ENCODE measurements at places on chromosomes 7 and 10.

DNA sequence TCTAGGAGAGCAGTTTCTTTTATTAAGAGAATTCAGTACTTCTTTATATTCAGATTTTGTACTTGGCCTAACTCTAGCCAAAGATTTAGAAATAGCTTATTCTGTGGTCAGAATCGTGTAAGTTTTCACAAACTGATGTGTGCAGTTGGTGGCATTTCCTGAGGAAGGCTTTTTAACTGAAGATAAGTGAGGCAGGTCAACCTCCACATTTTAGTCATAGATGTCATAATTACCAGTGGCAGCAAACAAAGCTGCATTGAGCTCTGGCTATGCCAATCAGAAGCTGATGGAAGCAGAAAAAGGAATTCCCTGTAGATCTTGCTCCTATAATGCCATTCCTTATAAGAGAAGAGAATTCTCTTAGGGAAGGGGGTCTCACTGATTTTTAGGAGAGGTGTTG, 141.3 kb upstream of the SP8 start:
- DNase-seq = no peak

GRCh38 chr7:35716038-35716803, 21.3 kb upstream of the HERPUD2 start:
- DNase-seq = no peak

GRCh38 chr10:109976681-109977080, 31.1 kb upstream of the ADD3 start:
- DNase-seq = no peak

GRCh38 chr10:101287183-101287996, 58.1 kb upstream of the LBX1 start:
- DNase-seq = no peak

DNA sequence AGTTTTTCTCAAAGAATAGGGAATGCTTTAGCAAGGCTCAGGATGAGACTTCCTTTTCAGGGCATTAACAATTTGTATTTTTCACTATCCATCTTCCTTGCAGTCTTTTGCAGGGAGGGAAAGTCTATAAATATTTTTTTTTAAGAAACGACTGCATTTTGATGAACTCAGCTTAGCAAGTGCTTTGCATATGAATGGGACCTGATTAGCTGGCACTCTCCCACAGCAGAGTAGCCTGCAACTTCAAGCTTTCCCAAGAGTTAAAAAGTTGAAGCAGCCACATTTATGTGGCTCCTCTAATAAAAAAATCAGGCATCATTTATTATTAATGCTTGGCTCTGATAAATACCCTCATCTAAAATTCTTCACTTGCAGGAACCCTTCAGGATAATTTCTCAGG, 134.0 kb downstream of the GRID1 start:
- no peak for DNase-seq

DNA sequence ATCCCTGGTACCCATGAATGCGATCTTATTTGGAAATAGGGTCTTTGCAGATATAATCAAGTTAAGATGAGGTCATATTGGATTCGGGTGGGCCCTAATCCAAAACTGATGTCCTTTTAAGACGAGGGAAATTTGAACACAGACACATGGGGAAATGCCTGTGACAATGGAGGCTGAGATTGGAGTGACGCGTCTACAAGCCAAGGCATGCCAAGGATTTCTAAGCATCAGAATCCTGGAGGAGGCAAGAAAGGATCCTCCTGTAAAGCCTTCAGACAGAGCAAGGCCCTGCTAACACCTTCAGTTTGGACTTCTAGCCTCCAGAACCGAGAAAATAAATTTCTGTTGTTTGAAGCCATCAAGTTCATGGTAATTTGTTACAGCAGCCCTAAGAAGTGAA, 18.5 kb downstream of the PARP12 start:
- no peak for DNase-seq

DNA sequence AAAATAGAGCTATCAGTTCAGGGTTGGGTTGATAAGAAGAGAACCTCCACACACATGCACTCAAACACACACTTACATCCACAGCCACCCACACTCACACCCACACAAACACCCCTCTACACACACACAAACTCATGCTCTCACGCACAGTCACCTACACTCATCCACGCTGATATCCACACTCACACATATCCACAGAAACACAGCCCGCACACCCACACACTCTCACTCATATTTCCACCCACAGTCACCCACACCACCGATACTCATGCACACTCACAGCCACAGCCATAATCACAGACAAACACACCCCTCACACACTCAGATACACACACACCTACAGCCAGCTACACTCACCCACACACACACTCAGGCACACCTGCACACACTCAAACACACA, 333.0 kb upstream of the TPK1 start:
- no peak for DNase-seq

GRCh38 chr7:134058980-134059379, 68.2 kb upstream of the LRGUK start:
- DNase-seq = peak; percentile 71

- peak; percentile 80 for DNase-seq
These were observed 64.3 kb downstream of the HOXA1 start for GRCh38 chr7:27031289-27032172.

- no peak for DNase-seq
These were observed 200.5 kb upstream of the POT1 start for GRCh38 chr7:125130173-125130572.

- no peak for DNase-seq
These were observed 292.9 kb downstream of the DPP6 start for GRCh38 chr7:154345093-154345492.

DNA sequence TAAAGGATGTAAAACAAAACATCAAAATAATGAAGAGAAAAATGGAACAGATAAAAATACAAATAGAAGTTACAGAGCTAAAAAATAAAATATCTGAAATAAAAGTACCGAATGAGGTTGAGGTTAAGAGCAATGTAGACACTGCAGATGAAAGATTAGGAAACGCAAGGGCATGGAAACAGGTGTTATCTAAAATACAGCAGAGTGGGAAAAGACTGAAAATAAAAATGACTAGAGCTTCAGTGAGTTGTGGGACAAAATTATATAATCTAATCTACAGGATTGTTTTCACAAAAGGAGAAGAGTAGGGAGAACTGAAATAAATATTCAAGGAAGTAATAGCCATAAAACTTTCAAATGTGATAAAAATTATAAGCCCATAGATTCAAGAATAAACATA, 123.8 kb downstream of the PTEN start:
- DNase-seq = no peak

DNA sequence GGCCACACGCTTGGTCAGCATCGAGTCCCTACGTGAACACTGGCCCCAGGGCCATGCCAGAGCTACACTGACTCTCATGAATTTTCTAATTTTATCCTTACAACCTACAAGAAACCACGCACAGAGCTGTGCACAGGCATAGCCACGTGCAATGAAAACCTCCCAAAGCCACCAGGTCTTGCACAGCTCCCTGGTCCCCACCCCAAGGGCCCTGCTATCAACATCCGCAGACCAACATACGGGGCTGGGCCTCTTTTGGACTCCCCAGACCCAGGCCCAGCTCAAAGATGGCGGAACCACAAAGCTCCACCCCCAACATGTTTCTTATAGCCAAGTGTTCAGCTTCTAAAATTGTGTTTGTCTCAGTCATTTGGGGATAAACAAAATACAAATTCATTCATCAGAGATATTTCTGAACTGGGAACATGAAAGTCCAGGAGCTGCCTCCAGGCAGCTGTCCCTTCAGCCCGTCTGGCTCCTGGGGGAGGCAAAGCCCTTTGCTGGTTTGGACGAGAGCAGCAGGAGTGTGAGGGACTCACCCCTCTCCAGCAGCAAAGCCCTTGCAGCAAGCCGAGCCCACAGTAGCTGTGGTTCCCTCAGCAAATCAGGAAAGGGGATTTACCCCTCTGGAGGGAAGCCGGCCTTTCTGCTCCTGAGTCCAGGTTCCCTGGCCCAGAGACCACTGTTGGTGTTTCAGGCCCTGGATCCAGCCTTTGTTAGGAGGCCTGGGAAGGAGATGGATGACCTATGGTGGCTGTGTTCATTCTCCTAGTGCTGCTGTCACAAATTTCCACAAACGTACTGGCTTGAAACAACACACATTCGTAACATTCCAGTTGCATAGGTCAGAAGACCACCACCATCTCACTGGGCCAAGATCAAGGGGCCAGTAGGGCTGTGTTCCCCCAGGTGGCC, 75.1 kb downstream of the OAT start:
- no peak for DNase-seq

GRCh38 chr10:81708929-81709328, 166.1 kb upstream of the NRG3 start:
- DNase-seq = no peak

GRCh38 chr10:34522546-34522945, 292.6 kb downstream of the PARD3 start:
- peak; percentile 40 for DNase-seq

GRCh38 chr7:128122576-128123290, 91.5 kb upstream of the LRRC4 start:
- peak; percentile 50 for DNase-seq

DNA sequence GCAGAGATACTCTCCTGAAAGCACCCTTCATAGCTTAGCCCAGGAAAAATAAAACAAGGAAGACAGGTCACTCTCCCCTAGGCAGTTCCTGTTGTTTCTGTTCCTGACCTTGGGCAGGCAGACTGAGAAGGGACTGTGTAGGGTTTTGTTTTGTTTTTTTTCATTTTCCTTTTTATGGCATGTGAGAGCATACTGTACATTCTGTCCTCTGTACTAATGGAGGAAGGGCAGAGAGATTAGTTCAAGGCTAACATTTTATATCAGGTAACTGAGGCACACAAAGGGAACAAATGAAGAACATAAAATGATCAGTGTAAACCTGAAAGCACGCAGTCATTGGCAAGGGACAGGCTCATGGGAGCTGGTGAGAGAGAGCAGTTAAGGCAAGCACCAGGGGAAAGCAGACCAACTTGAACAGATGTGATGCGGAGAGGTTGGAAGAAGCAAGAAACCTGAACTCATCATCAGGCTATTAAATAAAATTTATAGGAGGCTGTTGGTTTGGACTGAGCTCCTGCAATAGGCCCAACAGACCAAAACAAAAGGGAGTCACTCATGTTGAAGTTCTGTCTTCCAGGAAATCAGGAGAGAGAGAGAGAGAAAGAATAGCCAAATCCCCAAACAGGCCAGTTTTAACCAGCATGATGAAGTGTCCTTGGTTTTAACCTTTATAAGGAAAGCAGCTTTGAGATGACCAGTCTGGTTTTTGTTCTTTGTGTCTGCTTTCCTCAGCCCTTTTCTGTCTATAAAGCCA, 34.1 kb upstream of the PDCD4 start:
- DNase-seq = no peak

DNA sequence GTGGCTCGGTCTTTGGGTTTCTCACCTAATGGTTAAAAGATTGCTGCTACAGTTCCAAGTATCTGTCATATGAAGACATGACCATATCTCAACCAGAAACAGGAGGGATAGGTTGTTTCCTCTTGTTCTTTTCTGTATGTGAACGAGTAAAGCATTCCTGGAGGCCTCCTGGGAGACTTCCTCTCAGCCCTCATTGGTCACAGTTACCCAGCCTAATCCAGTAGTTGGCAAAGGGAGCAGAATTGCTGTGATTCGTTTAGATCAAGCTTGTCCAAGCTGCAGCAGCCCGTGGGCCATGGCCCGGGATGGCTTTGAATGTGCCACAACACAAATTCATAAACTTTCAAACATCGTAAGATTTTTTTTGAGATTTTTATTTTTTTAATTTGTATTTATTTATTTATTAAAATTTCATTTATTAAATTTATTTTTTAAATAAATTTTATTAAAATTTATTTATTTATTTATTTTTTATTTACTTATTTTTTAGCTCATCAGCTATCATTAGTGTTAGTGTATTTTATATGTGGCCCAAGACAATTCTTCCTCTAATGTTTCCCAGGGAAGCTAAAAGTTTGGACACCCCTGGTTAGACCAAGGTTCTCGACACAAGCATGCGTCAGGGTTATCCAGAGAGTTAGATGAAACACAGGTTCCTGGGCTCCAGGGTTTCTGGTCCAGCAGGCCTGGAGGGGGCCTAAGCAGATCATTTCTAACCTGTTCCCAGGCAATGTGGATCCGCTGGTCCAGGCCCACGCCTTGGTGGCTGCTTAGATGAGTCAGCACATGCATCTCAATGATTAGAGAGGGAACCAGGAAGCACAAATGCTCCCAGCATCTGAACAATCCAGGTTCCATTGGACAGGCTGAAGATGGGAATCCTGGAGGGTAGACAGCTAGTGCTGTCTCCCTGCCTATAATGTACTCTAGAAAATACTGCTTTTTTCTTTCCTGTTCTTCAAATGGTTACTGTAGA, 25.6 kb downstream of the CDC123 start:
- DNase-seq = peak; percentile 24

- no peak for DNase-seq
These were observed 71.1 kb upstream of the SLC39A12 start for GRCh38 chr10:17880601-17881000.

DNA sequence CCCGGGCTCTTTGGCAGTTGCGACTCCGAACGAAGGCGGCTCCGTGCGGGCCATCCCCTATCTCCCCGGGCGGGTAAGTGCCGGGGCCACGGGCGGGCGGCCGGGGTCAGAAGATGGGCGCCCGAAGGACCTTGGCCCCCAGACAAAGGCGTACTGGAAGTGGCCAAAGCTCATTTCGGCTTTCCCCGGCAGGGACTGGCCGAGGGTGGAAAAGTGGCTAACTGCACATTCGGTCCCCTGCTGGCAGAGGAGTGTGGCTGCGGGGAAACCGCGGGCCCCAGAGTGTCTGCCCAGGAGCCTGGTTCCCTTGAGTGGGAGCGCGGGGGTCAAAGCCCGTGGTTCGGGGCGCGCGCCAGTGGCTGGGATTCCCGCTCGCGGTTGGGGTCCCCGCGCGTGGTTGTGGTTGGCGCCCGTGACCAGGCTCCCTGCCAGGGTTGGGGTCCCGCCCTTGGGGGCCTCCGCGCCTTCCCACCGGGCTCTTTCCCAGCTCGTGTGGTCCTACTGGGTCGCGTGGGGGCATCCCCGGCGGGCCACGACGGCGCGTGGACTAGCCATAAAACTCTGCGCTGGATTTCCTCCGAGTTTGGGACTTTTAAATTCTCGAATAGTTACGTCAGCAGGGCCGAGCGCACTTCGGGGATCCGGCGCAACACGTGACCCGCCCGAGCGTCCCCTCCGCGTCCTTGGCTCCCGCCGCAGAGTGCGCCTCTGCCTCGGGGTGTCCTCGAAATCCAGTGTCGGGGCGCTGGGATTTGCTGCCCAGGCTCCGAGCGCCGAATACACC, 124.4 kb downstream of the TACC2 start:
- DNase-seq = peak; percentile 4

DNA sequence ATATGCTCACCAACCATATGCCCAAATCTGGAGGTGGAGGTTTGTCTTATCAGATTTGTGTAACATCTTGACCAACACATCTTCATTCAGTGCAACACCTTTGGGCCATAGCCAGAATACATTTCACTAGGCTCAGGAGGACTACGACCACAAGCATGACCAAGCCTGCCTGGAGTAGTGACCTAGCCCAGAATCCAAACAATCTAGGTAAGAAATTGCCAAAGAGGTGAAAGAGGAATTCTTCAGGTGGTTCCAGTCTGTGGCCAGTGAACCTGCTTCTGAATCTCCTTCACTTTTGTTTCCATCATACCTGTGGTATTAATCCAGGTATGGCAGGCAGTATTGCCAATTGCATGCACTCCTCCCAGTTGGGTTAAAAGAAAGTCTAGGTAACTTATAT, 112.8 kb upstream of the RAB18 start:
- DNase-seq = no peak

- DNase-seq = no peak
These were observed 126.5 kb downstream of the FANK1 start for GRCh38 chr10:126022841-126023240.

- DNase-seq = no peak
These were observed 59.5 kb downstream of the ACADSB start for GRCh38 chr10:123068087-123068853.

GRCh38 chr10:11147722-11148121, 130.1 kb downstream of the CELF2 start:
- peak; percentile 60 for DNase-seq
